ENCODE measurements at places on chromosomes 4 and X. TPM values are rescaled to one million over a fixed set of nuclear protein-coding genes. Genes with fewer than 3 reads are reported as not detected.
A peak's percentile ranks its signal among the peaks of the same experiment; 100 is the strongest.

RHOXF1 gene
- total RNA-seq, result not detected

MGARP gene
- total RNA-seq, result 1.6 TPM

ASB5 gene
- 1.4 TPM for total RNA-seq

POLN gene
- total RNA-seq, result 0.61 TPM

CC2D2A gene
- total RNA-seq, result 3.9 TPM

DSPP gene
- not detected for total RNA-seq

DNA sequence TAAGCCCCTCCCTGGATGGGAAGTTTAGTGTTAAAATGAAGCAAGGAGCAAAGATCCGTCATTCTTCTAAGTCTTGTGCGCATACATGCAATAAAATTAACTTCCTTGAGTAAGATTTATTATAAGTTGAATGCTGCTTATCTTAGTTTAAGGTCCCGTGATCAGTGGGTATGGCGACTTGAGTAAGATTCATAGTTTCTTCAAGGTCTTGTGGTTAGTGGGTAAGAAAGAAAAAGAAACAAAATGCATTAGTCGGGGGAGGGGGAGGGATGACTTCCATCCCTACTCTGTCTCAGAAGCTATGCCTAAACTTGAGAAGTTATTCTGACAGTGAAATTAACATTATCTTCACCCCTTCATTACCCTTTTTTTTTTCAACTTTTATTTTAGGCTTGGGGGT is 127.3 kb upstream of the MAGEB16 start:
- no peaks in the 10 kb centered on the region for H3K36me3 ChIP-seq
- H3K27me3 ChIP-seq, result no peaks in the 10 kb centered on the region
- no peak for DNase-seq
- no peaks in the 10 kb centered on the region for H3K4me1 ChIP-seq
- H3K4me3 ChIP-seq, result no peak overlapping the region

GRCh38 chr4:166957451-166957850 is 276.8 kb downstream of the SPOCK3 start:
- DNase-seq, result no peak
- no peaks in the 10 kb centered on the region for H3K27me3 ChIP-seq
- no peak overlapping the region for H3K27ac ChIP-seq
- H3K36me3 ChIP-seq, result no peaks in the 10 kb centered on the region
- no peaks in the 10 kb centered on the region for H3K4me1 ChIP-seq
- no peak overlapping the region for H3K4me3 ChIP-seq

DNA sequence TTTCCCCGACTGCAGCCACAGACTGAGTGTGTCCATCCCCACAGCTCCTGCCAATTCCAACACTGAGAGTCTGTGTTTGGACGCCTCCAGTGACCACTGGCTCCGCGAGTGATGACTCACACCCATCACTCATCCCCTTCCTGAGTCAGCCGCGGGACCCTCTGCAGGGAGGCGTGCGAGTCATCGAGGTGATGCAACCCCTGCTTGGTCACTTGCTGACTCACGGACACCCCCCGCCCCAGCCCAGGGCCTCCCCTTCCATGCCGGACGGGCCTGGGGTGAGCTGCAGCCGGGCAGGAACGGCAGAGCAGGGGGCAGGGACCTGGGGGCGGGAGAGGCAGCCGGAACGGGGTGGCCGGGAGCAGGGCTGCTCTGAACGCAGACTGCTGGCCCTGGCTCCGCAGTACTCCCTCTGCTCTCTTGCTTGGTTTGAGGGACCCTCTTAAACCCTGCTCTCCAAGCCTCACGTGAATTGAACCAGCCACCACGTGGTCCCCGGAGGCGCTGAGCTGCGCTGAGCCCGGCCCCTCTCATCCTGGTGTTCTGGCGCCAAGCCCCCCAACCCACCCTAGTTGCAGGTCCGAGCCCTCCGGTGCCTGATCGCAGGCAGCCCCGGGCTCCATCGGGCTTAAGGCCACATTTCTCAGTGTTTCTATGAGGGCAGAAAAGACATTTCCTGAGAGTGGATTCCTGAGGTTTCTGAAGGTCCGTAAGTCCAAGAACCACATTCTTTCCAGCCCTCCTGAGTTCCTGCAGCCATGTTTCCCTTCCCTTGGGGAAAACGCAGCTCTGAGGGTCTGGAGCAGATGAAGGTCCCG is 32.4 kb downstream of the FGFRL1 start:
- H3K36me3 ChIP-seq, result no peaks in the 10 kb centered on the region
- peak; percentile 90 for DNase-seq
- H3K4me1 ChIP-seq, result peaks cover 48% of the 10 kb centered on the region
- no peaks in the 10 kb centered on the region for H3K27me3 ChIP-seq
- peak overlapping the region; percentile 95 for H3K27ac ChIP-seq

GRCh38 chr4:7964890-7965662 is 25.4 kb upstream of the AFAP1 start:
- H3K4me1 ChIP-seq, result peaks cover 26% of the 10 kb centered on the region
- no peak overlapping the region for H3K27ac ChIP-seq
- H3K4me3 ChIP-seq, result no peak overlapping the region
- no peaks in the 10 kb centered on the region for H3K27me3 ChIP-seq
- DNase-seq, result no peak

- H3K4me3 ChIP-seq, result no peak overlapping the region
- H3K4me1 ChIP-seq, result no peaks in the 10 kb centered on the region
- no peaks in the 10 kb centered on the region for H3K36me3 ChIP-seq
- H3K27ac ChIP-seq, result no peak overlapping the region
Measured at GRCh38 chrX:37599729-37600128, 28.3 kb downstream of the LANCL3 start.

GRCh38 chr4:6232836-6233785 is 32.8 kb upstream of the JAKMIP1 start:
- H3K27ac ChIP-seq, result no peak overlapping the region
- H3K4me1 ChIP-seq, result no peaks in the 10 kb centered on the region
- H3K36me3 ChIP-seq, result no peaks in the 10 kb centered on the region
- H3K27me3 ChIP-seq, result no peaks in the 10 kb centered on the region

DNA sequence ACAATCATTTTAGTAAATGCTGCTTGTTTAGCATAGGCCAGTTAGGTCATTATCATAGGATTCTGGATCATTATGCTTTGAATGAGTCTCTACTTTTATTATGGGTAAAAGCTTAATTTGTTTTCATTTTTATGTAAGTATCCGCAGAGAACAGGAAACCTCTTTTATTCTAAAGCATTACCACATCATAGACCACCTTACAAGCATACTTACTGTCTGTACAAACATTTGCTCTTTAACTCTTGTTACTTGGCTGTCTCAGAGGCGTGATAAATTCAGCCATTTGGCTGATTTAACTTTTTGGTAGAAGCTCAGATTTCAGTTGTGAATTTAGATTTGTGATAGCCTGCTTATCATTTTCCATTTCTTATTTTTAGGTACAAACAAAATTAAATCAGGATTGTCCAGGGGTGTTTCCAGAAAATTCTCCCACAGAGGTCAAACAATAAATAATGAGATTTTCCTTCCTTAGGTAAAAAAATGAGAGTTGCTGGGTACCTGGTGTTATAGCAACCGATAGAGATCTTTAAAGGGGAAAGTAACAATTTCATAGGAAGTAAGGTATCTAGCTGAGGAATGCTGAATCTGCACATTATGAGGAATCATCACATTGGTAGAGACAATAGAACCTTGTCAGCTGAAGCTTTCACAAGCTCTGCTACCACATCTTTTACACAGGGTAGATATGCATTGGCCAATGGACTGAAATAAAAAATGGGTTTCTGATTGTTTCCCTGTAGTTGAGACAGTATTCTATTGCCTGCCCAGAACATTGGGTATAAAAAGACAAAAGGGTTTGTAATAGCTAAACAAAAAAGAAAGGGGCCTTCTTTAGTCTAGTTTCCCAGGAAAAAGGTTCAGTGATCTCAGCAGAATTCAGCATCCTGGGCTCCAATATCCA is 62.5 kb downstream of the NDNF start:
- no peak overlapping the region for H3K27ac ChIP-seq
- no peak for DNase-seq
- H3K36me3 ChIP-seq, result no peaks in the 10 kb centered on the region
- no peaks in the 10 kb centered on the region for H3K4me1 ChIP-seq
- no peaks in the 10 kb centered on the region for H3K27me3 ChIP-seq
- no peak overlapping the region for H3K4me3 ChIP-seq

- no peak for DNase-seq
- H3K27ac ChIP-seq, result no peak overlapping the region
- peaks cover 8% of the 10 kb centered on the region for H3K36me3 ChIP-seq
- H3K27me3 ChIP-seq, result no peaks in the 10 kb centered on the region
- H3K4me3 ChIP-seq, result no peak overlapping the region
Measured at GRCh38 chrX:1430451-1430850, 22.3 kb downstream of the ASMTL start.

GRCh38 chr4:55618546-55619143 is 17.5 kb downstream of the NMU start:
- H3K27me3 ChIP-seq, result no peaks in the 10 kb centered on the region
- no peak overlapping the region for H3K4me3 ChIP-seq
- no peaks in the 10 kb centered on the region for H3K4me1 ChIP-seq
- H3K36me3 ChIP-seq, result no peaks in the 10 kb centered on the region
- H3K27ac ChIP-seq, result no peak overlapping the region

GRCh38 chrX:33194876-33195433 is 16.4 kb downstream of the DMD start:
- H3K4me1 ChIP-seq, result peaks cover 42% of the 10 kb centered on the region
- peak overlapping the region; percentile 57 for H3K27ac ChIP-seq
- H3K4me3 ChIP-seq, result no peak overlapping the region
- H3K36me3 ChIP-seq, result no peaks in the 10 kb centered on the region
- H3K27me3 ChIP-seq, result no peaks in the 10 kb centered on the region

- H3K27ac ChIP-seq, result no peak overlapping the region
- H3K4me1 ChIP-seq, result peaks cover 9% of the 10 kb centered on the region
- H3K36me3 ChIP-seq, result peaks cover 3% of the 10 kb centered on the region
- DNase-seq, result peak; percentile 19
- H3K27me3 ChIP-seq, result no peaks in the 10 kb centered on the region
Measured at GRCh38 chrX:123648028-123648810, 84.6 kb downstream of the THOC2 start.

DNA sequence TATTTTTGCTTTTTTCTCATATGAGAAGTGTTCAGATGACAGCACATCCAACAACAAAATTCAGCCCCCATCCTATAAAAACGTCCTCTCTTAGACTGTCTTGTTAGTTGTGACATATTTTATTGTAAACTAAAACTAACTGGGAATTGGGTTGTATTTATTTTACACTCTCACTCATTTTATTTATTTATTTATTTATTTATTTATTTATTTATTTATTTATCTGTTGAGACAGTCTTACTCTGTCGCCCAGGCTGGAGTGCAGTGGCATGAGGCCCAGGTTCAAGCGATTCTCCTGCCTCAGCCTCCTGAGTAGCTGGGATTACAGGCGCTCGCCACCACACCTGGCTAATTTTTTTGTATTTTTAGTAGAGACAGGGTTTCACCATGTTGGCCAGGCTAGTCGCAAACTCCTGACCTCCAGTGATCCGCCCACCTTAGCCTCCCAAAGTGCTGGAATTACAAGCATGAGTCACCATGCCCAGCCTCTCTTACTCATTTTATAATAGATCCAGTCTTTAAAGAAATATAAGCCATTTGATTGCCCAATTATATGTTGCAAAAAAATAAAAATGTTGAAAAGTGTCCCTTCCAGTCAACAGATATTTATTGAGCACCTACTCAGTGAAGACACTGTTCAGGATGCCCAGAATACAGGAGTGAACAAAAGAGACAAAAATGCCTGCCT is 44.6 kb downstream of the PALLD start:
- H3K4me1 ChIP-seq, result peaks cover 34% of the 10 kb centered on the region
- no peaks in the 10 kb centered on the region for H3K27me3 ChIP-seq
- H3K4me3 ChIP-seq, result no peak overlapping the region
- H3K27ac ChIP-seq, result peak overlapping the region; percentile 83

- DNase-seq, result peak; percentile 43
- H3K27me3 ChIP-seq, result no peaks in the 10 kb centered on the region
- H3K27ac ChIP-seq, result no peak overlapping the region
- peaks cover 23% of the 10 kb centered on the region for H3K4me1 ChIP-seq
- peaks cover 19% of the 10 kb centered on the region for H3K36me3 ChIP-seq
Measured at GRCh38 chr4:138192113-138192512, 50.0 kb downstream of the SLC7A11 start.

- no peak for DNase-seq
- peaks cover 12% of the 10 kb centered on the region for H3K4me1 ChIP-seq
- H3K27me3 ChIP-seq, result no peaks in the 10 kb centered on the region
- no peak overlapping the region for H3K27ac ChIP-seq
- no peak overlapping the region for H3K4me3 ChIP-seq
- no peaks in the 10 kb centered on the region for H3K36me3 ChIP-seq
Measured at GRCh38 chr4:147809211-147809610, 77.3 kb downstream of the ARHGAP10 start.

DNA sequence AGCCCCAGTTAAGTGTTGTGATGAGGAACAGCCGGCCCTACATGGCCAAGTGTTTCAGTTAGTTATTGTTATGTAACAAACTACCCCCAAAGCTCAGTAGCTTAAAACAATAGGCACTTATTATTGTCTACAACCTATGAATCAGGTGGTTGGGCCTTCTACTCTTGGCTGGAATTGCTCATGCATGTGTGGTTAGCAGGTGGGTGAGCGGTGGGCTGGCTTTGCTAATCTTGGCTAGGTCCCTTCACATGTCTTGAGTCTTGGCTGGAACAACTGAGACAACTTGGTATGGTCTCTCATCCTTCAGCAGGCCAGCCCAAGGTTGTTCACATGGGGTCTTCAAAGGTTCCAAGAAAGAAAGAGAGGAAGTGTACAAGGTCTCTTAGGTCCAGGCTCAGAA is 54.5 kb upstream of the CHRNA9 start:
- no peak for DNase-seq
- H3K27ac ChIP-seq, result no peak overlapping the region
- H3K36me3 ChIP-seq, result no peaks in the 10 kb centered on the region
- H3K4me1 ChIP-seq, result peaks cover 7% of the 10 kb centered on the region
- no peak overlapping the region for H3K4me3 ChIP-seq

GRCh38 chr4:169256101-169256612 is 14.6 kb downstream of the SH3RF1 start:
- no peak for DNase-seq
- H3K27me3 ChIP-seq, result no peaks in the 10 kb centered on the region
- peak overlapping the region; percentile 94 for H3K27ac ChIP-seq
- H3K4me3 ChIP-seq, result no peak overlapping the region
- peaks cover 15% of the 10 kb centered on the region for H3K36me3 ChIP-seq

GRCh38 chrX:24561121-24561520 is 86.0 kb downstream of the PCYT1B start:
- H3K36me3 ChIP-seq, result no peaks in the 10 kb centered on the region
- DNase-seq, result no peak
- no peaks in the 10 kb centered on the region for H3K4me1 ChIP-seq
- H3K27ac ChIP-seq, result no peak overlapping the region
- no peaks in the 10 kb centered on the region for H3K27me3 ChIP-seq

DNA sequence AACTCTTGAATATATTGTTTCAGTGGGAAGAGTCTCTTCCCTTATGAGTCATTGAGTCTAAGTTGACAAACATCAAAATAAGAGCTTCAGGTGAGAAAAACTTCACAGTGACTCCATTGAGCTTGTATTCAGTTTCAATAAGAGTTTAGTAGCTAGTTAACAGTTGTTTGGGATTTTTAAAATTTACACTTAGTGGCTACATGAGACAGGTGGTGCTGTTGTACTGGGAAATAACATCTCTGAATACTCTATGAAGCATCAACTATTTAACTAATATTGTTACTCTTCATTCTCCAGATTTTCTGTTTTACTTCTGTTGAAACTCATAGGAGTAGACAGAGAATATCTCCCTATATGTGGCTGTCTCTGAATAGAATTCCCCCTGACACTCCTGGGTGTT is 1609.1 kb downstream of the C4orf33 start:
- DNase-seq, result no peak
- no peaks in the 10 kb centered on the region for H3K36me3 ChIP-seq
- no peak overlapping the region for H3K27ac ChIP-seq
- H3K4me3 ChIP-seq, result no peak overlapping the region
- H3K27me3 ChIP-seq, result no peaks in the 10 kb centered on the region
